Dermis microvascular lymphatic vessel endothelial cell (primary cell): ENCODE measurements at places on chromosomes 2 and 18.

GRCh38 chr2:216118474-216118873 is 9.3 kb downstream of the XRCC5 start:
- DNase-seq = no peak

DNA sequence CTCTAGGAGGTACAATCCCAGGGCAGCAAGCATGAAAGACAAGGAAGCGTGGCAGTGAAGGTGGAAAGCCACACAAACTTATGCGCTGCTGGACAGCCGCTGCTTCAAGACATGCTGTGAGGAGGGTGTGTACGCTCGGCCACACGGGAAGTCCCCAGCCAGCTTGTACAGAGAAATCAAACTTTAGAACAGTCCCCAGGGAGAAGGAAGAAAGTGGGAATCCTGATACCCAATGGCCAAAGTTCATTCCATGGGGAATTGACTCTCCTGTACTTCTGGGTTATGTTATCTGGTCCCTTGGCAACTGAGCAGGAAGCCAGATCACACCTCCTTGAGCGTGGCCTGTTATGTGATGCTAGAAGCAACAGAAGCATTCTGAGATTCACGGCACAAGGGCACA is 86.1 kb upstream of the BOD1L2 start:
- DNase-seq = no peak

DNA sequence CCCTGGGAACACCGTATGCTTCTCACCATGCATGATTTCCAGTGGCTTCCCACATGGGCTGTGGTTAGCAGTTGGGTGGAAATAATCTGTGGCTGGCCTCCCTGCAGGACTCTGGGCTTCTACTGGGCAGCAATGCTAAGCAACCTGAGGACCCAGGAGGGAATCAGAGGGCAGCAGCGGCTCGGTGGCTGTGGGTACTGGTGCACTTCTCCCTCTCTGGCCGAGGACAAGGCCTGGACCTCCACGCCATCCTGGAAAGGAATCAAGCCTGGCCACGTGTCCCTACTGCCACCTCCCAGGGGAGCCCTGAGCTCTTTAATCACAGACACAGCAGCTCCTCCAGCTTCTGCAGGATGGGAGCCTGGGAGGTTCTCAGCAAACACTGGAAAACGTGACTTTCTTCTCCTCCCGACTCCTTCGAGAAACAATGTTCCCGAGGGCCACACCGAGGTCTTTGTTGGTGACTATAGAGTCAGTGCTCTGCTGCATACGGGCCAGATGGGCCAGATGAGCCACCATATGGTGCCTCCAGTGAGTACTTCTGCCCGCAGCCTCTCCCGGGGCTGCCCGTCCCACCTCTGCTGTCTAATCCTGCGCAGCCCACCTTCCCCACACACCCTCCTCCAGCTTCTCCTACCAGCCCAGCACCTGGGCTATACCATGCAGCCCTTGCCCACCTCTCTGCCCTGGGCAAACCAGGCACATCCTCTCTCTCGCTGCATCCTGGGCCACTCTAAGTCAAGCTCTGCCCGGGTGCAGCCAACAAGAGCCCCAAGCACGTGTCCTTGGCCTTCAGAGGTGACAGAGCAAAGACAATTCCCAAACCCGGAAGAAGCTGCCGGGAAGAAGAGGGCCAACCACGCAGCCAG is 42.8 kb upstream of the OTOS start:
- no peak for DNase-seq

- DNase-seq = no peak
These were observed 36.8 kb upstream of the CPS1 start for GRCh38 chr2:210519594-210519993.

DNA sequence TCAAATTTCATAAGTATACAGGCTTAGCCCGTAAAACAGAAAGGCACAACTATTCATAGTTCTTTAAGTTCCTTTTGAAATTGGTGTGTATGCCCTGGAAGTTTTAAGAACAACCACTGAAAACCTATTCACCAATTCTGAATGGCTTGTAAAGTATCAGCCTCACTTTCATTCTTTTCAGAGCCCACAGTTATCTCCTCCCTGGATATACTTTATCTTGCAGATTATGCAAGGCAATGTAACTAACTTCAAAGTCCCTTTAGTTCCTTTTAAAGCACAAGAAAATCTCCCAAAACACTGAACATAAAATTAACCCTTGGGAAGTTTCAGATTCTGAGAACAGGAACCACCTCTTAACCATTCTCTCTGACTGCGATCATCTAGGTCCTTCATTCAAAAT is 1.1 kb downstream of the STRN start:
- DNase-seq = no peak

- DNase-seq = no peak
These were observed 24.6 kb upstream of the SPP2 start for GRCh38 chr2:234025891-234026401.
